ENCODE measurements at places on chromosomes 3 and 15.

- DNase-seq = no peak
These were observed 708 bp downstream of the SEC22A start for GRCh38 chr3:123202451-123202850.

GRCh38 chr15:41930221-41930866 is 36.5 kb upstream of the SPTBN5 start:
- no peak for DNase-seq

GRCh38 chr3:150006794-150007193 is 36.1 kb upstream of the PFN2 start:
- DNase-seq = no peak

DNA sequence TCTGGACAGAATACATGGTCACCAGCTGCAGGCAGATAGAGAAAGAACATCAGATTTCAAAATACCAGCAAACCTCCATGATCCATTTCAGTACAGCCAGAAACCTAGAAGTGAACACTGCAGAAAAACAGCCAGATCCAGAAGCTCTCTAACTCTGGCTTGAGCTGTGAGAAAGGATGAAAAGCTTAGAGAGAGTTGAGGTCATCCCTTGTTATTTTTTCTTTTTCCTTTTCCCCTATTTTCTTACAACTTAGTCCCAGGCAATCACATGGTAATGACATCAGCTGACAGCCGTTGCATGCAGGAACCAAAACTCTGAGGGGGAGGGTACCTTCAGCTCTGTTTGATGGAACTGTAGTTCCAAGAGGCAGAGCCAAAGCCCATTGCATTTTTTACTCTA is 113.2 kb downstream of the TCF12 start:
- no peak for DNase-seq

GRCh38 chr15:87947560-87947959 is 309.0 kb downstream of the NTRK3 start:
- DNase-seq = no peak

- no peak for DNase-seq
These were observed 19.8 kb upstream of the CNTN4 start for GRCh38 chr3:2078821-2079220.

DNA sequence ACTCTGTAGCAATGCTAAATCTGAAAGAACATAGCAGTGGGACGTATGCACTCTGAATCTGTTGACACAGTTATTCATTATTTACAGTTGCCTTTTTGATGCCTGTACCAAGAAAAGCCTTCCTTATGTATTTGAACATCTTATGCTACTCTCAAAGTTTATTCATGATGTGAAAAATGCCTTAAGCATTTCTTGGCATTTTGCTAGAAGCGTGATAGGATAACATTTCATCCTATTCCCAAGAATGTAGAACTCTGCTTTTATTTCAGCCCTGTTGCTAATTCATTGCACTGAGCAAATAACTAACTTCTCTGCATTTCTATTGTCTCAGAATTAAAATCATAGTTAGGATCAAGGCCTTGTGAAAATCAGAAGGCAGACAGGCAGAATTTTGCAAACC is 105.5 kb downstream of the STRIT1 start:
- DNase-seq = no peak

DNA sequence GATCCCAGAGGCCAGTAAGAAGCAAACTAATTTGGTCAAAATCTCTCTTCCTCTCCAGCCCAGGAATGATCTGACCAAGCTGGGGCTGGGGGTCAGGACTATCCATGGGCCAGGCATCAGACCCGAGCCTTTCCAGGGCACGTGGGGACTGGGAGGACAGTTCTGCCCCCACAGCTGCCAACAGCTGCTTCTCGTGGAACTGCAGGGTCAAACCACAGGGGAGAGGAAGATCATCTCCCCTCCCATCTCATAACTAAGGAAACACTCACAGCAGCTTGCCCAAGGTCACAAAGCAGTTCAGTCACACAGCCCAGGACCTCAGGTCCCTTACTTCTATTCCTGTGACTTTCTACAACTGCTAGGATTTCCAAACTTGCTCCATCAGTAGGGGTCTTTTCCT is 47.1 kb downstream of the DAPK2 start:
- no peak for DNase-seq

DNA sequence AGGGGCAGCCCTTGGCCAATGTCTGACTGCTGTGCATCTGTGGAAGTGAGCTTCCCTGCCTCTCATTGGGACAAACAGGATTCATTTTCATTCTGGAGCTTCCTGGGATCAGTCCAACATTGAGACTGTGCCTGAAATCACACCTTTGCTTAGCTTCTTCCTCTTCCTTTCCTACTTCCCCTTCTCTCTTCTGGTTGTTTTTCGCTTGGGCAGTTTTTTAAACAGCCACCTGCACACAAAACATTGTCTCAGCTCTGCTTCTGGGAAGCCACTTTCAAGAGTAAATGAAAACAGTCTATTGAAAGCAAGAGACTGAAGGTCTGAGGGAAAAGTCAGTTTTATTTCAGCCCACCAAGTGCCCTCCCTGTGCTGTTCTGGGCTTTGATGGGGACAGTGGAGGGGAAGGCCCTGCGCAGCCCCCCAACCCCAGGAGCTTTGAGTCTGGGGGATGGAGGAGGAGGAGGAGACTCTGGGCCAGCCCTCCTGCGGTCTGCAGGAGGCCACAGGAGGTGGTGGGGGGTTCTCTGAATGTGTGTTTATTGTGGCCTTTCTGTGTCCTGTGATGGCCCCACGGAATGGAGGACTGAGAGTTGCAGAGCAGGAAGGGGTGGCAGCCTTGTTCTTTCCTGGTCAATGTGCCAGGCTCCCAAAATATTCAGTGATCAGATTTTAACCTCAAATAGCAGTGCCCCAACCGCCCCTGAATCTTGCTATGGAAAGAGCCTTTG is 7.8 kb upstream of the ISLR2 start:
- no peak for DNase-seq

- no peak for DNase-seq
These were observed 135.1 kb upstream of the SEMA6D start for GRCh38 chr15:47582233-47582632.

- DNase-seq = no peak
These were observed 504.1 kb upstream of the CDIN1 start for GRCh38 chr15:36075333-36075732.

GRCh38 chr3:114660124-114660523 is 366.3 kb downstream of the TIGIT start:
- no peak for DNase-seq

GRCh38 chr3:39882111-39882510 is 72.7 kb downstream of the MYRIP start:
- no peak for DNase-seq

DNA sequence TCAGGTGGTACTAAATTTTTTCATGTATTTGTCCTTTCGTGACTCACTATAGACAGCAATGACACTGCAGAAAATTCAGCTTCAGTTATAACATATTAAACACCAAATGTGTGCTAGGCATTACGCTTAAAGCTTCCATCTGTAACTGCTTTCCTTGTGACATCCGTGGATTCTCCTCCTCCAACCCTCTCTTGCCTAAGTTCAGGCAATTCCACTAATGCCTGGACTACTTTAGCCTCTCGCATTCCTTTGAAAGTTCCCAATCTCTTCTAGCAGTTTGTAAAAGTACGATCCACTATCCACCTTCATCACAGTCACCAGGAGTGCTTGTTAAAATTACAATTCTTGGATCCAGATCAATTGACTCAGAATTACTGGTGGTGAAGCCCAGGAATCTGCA is 17.7 kb downstream of the CCDC80 start:
- no peak for DNase-seq

- DNase-seq = peak; percentile 5
These were observed 41.5 kb downstream of the DLG1 start for GRCh38 chr3:197256836-197257444.

DNA sequence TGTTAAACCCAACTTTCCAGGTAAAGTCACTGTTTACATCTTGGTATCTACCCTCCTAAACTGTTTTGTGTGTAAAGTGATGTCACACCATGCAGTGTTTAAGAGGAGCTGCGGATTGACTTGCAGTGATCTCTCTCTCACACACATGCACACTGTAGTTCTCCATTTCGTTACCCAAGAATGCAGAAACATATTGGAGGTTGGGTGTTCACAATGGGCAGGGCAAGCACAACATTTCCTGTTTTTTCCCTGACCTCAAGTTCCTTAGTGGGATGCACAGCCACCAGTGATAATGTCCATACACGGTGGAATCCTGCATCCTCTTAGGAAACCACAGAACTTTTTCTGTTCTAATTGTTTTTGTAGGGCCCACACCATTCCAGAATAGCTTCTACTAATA is 85.3 kb upstream of the CFAP20DC start:
- DNase-seq = no peak

GRCh38 chr15:70264738-70265465 is 167.2 kb upstream of the TLE3 start:
- no peak for DNase-seq

GRCh38 chr3:55633333-55633732 is 146.2 kb upstream of the WNT5A start:
- DNase-seq = no peak

DNA sequence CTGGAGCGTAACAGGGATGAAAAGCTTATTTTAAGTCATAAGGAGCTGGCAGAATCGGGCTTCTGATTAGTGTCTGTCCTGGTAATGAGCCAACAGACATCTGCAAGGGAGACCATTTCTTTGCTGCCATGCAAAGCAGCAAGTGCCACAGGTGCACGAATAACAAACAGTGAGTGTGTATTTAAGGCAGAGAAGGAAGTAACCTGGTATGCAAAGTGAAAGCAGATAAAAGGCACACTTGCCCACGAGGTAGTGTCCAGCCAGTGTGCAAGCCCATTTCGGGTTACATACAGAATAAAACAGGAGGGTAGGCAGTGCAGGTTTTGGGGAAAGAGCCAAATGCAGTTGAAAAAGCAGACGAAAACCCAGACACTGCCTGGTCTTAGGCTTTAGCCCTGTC is 1153.7 kb downstream of the SI start:
- no peak for DNase-seq

DNA sequence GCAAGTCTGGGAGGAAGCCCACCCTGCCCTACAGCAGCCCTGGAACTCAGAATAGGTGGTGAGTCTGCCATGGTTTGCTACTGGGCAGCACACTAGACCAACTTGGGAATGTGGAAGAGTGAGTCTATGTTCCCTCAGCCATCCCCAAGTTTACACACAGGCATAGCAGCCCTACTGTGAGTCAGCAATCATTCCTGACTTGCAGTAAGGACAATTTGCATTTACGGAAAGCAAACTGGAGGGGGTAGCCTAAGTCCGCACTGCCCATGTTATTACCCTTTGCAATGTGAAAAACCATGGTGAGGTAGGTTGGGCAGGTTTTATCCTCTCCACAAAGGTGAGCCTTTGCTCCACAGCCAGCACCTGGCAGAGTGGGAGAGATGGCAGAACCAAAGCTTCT is 4.6 kb downstream of the TCTA start:
- no peak for DNase-seq

DNA sequence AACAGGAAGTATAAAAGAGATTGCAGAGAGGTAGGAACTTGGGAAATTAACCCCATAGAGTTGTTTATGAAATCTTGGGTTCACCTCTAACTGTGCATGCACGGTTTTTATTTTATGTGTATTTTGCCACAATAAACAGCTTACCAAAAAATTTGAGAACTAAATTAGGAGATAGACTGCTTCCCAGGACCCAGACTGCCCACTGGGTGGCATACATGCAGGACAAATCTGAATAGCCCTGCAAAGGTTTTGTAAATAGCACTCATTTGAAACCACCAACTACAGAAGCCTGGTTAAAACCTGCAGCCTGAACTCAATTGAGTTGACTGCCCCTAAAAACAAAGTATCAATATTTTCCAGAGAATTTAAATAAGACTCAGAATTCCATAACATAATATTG is 96.4 kb upstream of the SLCO2A1 start:
- DNase-seq = no peak

DNA sequence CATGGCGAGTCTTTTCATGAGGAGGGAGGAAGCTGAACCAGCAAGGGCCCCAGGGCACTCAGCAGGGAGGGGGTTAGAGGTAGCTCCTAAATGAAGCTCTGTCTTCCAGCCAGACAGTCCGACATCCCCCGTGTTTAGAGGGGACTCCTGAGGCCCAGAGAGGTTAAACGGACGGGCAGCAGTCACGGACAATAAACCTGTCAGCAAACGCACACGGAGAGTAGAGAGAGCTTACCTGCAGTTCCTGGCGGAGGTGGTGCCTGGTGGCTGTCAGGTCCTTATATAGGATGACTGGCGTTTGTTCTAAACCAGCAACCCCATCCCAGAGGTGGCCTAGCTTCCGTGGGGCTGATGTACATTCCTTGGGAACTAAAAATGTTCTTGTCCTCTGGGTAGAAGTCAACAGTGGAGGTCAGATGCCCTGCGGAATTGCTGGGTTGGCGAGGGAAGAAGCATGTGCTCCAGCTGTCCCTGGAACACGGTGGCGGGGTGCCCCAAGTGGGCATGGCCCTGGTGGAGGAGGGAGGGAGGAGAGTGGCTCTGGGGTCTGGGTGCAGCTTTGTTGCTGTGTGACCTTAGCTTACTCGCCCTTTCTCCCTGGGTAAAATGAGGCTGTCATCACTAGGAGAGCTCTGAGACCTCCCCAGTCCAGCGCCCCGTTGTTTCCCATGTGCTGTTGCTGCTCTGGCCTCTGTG is 2.1 kb downstream of the GHRL start:
- DNase-seq = no peak

- no peak for DNase-seq
These were observed 65.1 kb downstream of the MEGF11 start for GRCh38 chr15:66188464-66188863.

- no peak for DNase-seq
These were observed 62.2 kb downstream of the HES1 start for GRCh38 chr3:194197981-194198695.
